Activated naive CD4-positive, alpha-beta T cell treated with anti-CD3 and anti-CD28 coated beads, Interleukin-2, amount 50 U/mL, for 72 hours (primary cell): ENCODE measurements at places on chromosomes 3 and 15.
A peak's percentile ranks its signal among the peaks of the same experiment; 100 is the strongest.

GRCh38 chr15:56978898-56979662 is 60.6 kb downstream of the TCF12 start:
- DNase-seq = no peak

DNA sequence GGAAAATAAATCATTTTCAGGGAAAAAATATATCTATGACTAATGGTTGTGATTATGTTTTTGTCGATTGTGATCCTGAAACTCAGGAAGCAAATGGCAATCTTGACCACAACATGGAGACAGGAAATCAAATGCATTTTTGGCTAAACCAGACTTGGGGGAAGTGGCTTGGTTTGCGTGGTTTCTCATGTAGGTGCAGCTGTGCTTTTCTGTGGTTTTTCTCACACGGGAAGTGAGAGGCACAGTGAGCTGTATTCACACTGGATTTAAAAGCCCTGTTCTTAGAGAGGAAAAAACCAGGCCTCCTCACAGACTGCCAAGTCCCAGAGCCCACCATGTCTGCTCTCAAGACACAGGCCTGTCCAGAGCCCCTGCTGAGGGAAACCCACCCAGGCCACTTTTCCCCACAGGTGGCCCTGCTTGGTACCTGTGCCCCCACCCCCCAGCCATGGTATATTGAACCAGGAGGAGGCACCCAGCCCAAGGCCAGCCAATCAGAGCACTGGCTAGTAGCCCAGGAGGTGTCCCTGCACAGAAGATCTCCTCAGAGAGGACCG is 46.1 kb downstream of the BTD start:
- peak; percentile 54 for DNase-seq

GRCh38 chr3:48656061-48656840 is 6.4 kb downstream of the CELSR3 start:
- DNase-seq = peak; percentile 88

- no peak for DNase-seq
Observed at GRCh38 chr3:55630280-55630920, 143.3 kb upstream of the WNT5A start.

DNA sequence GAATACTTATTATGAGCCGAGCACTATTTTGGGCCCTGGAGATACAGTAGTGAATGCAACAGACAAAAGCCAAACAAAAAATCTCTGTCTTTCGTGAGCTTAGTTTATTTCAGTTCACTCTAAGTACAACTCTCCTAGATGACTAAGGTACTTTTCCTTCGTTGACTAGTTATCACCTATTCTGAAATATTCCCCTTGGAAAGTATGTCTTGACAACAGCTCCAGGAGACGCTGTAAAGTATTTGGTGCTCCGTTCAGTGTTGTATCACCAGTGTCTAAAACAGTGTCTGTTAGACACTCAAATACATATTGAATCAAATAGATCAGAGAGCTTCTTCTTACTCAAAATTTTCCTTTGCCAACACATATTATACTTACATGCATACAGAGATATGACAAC is 119.6 kb downstream of the TFDP2 start:
- DNase-seq = no peak

GRCh38 chr3:184690192-184690883 is 21.5 kb downstream of the MAGEF1 start:
- no peak for DNase-seq

DNA sequence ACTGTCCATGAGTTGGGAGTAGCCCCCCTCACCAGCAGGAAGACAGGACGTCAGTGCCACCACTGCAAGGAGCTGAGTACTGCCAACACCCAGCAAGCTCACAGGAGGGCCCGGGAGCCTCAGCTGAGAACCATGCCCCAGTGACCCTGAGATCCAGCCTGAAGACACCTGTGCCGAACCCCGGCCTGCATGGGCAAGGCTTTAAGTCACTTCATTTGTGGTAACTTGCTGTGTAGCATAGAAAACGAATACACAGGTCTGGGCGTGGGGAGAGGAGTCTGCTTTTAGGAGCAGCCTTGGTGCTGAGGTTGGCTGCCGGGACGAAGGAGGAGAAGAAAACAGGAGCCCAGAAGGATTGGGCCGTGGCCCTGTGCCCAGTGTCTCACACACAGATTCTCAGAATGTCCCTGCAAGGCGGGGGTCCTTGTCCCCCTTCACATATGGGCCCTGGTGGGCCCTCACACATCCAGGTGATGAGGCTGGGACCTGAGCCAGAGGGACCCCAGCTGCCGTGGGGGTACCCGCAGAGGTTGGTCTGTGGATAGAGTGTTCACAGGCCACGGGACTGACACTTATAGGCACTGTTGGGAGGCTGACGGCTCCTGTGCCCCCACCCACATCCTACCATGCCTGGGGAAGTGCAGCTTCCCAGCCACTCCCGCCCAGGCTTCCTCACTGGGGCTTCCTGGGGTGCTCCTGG is 85.3 kb downstream of the PLXNA1 start:
- DNase-seq = no peak

GRCh38 chr3:25339225-25339624 is 88.8 kb upstream of the RARB start:
- DNase-seq = no peak

DNA sequence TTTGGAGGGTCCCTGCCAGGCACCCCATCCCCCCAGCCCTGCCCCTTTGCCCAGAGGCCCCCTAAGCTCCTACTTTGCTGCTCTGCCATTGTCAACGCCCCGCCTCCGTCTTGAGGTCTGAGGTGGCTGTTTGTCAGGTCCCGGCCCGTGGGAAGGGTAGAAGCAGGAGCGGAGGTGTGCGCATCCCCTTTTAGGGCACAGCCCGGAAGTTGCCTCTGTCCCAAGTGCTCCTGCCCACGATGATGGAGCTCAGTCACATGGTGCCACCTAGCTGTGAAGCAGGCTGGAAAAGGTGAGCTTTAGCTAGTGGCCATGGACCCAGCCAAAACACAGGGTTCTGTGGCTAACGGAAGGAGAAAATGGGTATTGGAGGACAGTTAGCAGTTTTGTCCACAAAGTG is 28.5 kb upstream of the LCTL start:
- DNase-seq = no peak

DNA sequence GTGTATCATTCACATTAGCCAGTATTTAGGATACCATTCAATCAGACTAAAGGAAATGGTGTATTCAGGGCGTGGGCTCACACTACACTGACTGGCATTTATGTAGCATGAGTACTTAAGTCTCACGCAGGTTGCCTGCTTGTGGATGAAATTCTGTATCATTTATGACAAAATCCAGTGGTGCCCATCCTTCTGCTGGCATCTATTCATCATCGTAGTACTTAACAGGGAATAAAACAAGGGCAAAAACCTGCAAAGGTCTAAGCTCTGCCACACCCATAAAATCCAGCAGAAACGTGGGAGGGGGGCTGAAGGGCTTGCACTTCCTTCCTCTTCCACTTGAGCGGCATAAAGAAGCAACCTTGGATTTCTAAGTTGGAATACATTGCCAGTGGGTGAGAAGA is 2.7 kb downstream of the GAP43 start:
- no peak for DNase-seq

DNA sequence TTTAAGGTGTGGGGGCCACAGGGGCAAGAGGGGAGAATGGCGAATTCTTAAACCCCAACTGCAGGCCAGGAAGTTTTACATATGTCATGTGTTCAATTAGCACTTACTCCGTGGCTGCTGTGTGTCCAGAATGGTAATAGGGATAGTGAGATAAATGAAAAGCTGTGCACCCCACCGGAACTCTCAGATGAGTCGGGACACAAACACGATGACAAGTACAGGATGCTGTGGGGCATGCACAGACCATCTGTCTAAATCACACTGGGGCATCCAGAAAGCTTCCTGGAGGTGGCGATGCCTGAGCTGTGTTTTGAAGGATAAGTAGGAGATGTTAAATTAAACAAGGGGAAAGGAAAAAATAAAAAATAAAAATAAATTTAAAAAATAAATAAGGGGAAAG is 18.3 kb upstream of the TMEM158 start:
- DNase-seq = no peak

DNA sequence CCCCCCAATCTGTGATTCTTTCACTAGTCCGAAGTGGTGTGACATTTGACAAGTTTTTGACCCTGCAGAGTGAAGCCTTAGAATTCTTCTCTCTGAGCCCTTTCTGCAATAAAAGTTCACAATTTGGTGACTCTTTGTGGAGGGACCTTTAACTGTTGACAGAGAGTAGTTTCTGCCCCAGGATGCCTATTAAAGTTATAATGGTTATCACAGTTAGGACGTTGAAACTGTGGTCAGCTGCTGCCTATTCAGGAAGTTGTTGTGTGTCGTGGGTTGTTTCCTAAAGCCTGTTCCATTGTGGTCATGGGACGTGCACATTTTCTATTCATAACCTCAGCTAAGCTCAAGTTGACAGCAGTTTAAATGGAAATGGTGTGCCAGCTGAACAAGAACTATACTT is 274.5 kb downstream of the NEK10 start:
- no peak for DNase-seq

- DNase-seq = no peak
Observed at GRCh38 chr3:120909602-120909878, 1.5 kb downstream of the STXBP5L start.

DNA sequence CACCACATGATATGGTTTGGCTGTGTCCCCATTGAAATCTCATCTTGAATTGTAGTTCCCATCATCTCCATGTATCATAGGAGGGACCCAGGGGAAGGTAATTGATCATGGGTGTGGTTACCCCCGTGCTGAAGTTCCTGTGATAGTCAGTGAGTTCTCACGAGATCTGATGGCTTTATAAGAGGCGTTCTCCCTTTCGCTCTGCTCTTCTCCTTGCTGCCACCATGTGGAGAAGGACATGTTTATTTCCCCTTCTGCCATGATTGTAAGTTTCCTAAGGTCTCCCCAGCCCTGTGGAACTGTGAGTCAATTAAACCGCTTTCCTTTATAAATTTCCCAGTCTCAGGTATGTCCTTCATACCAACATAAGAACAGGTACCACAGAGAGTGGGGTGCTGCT is 21.9 kb downstream of the OSTN start:
- no peak for DNase-seq

DNA sequence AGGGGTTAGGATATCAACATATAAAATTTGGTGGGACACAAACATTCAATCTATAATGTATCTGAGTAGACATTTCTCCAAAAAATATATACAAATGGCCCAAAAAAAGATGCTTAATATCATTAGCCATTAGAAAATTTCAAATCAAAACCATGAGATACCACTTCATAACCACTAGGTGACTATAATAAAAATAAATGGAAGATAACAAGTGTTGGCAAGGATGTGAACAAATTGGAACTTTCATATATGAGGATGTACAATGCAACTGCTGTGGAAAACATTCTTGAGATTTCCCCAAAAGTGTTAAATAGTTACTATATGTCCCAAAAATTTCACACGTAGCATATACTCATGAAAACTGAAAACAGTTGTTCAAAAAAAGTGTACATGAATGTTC is 36.5 kb upstream of the WNT7A start:
- no peak for DNase-seq

GRCh38 chr3:36060950-36061349 is 319.4 kb upstream of the STAC start:
- no peak for DNase-seq

DNA sequence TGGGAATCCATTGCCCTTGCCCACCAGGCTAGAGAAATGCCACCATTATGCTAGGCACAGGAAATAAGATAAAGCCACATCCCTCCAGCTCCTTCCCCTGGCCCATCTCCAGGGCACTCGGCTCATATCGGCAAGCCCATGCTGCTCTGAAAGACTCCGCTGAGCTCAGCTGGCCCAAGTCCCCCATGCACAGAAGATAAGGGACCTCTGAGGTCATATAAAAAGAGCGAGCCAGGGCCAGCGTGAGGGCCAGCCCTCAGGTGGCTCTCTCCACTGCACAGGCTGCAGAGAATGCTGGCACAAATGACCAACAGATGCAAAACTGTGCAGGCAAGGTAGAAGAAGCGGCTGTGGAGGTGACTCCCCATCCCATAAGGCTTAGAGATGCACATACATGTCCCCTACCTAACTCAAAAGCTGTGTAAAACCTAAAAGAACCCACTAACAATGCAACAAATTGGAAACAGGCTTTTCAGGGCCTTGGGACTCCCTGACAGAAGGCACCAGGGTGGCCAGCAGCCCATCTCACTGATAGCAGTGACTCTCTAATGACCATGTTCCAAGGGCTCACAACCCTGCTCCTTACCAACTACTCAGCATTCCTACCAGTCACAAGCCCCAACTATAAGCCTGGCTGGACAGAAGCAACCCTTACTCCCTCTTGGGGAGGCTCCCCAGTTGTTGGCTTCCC is 3.0 kb downstream of the RAB6B start:
- no peak for DNase-seq
